Left lobe of liver (tissue), 2 donors: ENCODE measurements at places on chromosomes 16 and 17.

DNA sequence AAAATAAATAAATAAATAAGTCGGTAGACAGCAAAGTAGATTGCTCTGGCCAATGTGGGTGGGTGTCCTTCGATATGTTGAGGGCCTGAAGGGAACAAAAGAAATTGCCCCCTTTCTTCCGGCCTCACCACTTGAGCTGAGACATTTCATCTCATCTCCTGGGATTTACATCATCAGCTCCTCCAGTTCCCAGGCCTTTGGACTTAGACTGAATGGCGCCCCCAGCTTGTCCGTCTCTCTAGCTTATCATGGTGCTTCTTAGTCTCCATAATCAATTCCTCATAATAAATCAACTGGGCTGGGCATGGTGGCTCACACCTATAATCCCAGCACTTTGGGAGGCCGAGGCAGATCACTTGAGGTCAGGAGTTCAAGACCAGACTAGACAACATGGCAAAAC, 13.8 kb upstream of the HAP1 start:
- DNase-seq: no peak

DNA sequence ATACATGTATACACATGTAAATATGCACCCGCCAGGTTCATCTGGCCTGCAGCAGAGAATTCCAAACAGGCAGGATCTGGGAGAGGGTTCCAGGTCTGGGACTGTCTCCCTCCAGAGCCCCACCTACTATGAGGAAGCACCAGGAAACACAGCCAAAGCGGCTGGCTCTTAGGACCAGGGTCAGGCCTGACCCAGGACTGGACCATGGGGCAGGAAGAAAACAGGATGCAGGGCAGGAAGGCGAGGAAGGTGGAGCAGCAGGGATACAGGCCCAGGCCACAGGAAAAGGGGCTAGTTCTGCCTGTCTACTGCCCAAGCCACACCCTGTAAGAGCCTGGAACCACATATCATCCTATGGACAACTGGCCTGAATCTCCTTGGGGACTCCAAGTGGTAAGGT, 2.2 kb downstream of the HID1 start:
- no peak for DNase-seq

GRCh38 chr16:72502594-72503005, 330.6 kb upstream of the PMFBP1 start:
- no peak for DNase-seq

GRCh38 chr16:69820926-69821541, 58.9 kb downstream of the WWP2 start:
- no peak for DNase-seq

- no peak for DNase-seq
Observed at GRCh38 chr16:85978291-85978775, 79.4 kb downstream of the IRF8 start.

DNA sequence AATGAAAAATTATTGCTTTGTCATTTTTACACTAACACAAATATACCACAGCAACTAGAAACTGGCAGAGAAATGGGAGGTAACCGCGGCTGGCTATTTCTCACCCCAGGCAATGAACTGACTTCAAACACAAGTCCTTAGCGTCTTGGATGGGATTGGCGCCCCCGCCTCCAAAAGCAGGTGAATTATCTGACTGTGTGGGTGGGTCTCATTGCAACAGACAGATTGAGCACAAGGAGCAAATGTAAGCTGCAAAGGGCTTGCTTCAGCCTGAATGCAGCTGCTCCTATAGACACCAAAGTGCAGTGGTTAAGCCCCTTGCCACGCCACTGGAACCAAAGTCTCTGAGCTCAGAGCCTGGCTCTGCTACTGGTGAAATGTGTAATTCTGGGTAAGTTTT, 225.0 kb downstream of the XYLT1 start:
- DNase-seq: no peak

- DNase-seq: no peak
Observed at GRCh38 chr17:80126449-80126715, 20.5 kb downstream of the EIF4A3 start.

GRCh38 chr16:68475071-68475470, 26.8 kb upstream of the SMPD3 start:
- DNase-seq: no peak

DNA sequence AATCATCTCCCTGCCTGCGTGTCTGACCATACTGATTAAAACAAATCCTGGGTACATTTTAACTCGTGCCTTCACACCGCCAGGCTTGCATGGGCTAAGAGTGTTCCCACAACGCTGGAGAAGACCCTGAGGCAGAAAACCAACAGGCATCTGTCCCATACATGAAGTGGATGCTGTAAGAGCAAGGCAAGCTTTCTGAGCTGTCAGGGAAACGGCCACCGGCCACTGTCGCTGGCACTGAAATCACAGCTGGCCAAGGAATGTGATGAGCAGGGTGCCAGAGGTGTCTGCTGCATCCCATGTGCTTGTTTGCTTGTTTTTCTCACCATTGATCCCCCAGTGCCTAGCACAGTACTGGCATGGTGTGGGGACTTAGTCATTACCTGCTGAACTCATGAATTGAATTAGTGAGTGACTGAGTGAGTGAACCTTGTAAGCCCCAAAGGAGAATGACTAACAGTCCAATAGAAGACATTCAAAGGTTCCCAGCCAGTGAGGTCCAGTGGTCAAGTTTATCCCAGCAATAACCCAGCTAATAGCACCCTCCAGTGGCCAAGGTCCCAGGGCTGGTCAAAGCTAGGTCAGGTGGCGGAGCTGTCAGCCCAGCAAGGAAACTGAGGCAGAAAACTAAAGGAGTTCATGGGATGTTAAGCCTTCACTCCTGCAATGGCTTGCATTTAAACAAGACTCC, 92.7 kb upstream of the CDH5 start:
- DNase-seq: peak; percentile 28

DNA sequence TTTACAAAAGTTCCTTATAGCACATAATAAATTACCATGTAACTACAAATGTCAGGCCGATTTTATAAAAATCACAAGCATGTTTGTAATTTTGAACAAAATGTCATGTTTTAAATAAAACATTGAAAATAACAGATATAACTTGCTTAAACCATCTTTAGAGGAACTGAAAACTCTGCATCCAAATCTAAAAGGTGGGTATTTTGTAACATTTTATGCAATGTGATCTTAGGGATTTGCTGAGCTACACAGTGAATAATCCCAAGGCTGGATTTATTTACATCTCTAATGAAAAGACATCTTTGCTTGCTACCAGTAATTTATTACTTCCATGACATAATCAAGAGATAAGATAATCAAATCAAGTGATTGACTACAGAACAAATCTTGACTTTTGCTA, 47.5 kb downstream of the N4BP1 start:
- no peak for DNase-seq

DNA sequence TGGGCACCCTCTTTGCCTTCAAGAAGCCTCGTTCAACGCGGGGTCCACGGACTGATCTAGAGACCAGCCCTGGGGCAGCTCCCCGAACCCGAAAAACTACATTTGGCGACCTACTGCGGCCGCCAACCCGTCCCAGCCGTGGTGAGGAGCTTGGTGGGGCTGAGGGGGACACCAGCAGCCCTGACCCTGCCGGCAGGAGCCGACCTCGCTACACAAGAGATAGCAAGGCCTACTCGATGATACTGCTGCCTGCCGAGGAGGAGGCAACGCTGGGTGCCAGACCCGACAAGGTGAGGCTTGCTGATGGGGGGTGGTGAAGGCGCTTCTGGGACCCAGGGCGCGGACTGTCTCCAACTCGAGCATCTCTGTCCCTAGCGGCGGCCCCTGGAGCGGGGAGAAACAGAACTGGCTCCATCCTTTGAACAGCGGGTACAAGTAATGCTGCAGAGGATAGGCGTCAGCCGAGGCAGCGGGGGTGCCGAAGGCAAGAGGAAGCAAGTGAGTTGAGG, 5.6 kb downstream of the ACD start:
- no peak for DNase-seq

DNA sequence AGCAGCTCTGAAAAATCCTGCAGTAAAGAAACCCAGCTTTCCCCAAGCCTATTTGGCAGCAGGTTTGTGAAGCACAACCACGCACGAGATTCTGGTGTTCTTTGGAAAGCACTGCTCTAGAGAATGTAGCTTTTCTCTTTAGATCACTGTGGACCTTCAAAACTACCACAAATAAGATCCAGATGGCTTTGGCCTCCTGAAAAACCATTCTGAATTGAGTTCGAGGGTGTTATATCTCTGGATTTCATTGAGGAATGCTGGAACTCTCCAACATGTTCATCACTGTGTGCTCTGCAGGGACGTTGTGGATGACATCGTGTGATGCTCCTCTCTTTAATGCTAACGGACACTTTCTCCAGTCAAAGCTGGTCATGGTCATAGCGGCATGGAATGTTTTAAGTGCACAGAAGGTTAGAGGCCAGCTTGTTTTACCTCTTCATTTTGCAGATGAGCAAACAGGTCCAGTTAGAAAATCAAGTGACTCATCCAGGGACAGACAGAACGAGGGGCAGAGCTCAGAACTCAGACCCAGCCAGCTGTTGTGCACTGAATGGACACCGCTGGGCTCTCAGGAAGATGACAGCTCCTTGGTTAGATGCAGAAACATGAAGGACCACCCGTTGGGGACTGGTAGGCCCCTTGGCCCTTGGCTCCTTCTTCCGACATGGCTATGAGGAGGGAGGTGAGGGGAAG, 37.2 kb downstream of the CCDC42 start:
- no peak for DNase-seq

DNA sequence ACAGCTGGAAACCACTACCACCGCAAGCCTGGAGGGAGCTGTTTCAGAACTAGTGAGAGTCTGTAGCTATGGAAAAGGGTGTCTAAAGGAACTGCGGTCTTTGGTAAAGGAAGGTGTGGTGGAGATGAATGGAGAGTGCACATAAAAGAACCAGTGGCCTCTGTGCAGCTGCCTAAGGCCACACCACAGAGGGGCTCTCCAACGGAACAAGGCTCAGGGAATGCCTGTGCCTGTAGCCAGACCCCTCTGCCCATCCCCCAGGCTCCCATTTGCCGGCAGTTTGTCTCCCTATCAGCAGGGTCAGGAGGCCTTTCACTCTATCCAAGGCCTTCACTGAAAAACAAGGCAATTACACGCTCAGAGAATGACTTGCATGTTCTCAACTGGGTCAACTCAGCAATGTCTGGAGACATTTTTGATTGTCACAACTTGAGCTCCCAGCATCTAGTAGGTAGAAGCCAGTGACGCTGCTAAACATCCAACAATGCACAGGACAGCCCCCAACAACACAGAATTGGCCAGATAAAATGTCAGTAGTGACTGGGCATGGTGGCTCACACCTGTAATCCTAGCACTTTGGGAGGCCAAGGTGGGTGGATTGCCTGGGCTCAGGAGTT, 3.3 kb upstream of the FDXR start:
- DNase-seq: no peak

DNA sequence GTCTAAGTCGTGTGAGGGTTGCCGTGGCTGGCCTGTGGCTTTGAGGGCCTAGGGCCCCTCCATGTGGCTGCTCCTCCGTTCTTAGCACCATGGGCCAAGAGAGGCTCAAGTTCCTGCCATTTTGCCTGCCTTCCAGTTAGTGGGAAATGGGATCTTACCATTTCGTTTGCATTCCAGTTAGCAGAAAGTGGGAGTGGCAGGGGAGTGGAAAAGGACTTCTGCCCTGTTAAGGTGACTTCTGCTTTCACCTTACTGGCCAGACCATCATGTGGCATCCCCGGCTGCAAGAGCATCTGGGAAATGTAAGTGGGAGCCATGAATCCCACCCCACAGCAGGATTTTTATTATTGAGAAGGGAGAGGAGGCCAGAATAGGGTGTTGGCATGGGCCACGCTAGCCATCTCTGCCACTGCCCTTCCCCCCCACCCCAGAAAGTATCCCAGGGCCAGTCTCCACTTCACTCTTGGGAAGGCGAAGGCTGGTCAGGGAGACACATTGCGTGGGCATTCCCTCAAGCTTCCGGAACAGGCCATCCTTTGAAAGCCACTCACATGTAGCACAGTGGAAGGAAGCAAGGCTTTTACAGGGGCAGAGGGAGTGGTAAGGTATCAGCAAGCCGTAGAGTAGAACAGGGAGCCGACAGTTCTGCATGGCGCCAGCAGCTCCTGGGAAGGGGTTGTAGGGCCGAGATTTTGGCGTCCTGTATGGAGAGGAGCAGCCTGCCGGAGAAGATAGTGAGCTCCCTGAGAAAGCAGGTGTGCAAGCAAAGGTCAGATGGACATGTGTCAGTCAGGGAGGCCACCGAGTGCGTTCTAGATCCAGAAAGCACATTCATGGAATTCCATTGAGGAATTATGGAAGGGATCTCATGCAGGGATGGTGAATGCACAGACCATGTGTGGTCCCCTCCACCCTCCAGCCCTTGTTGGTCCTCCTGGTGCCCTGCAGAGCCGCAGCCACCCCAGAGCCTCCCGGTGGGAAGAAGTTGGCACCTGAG, 33.4 kb downstream of the CMIP start:
- DNase-seq: no peak

GRCh38 chr16:4200000-4200780, 41.7 kb downstream of the SRL start:
- DNase-seq: peak; percentile 74

- no peak for DNase-seq
Observed at GRCh38 chr17:49916854-49917515, 52.0 kb upstream of the DLX4 start.

GRCh38 chr17:57562184-57562698, 182.9 kb downstream of the CCDC182 start:
- DNase-seq: no peak

DNA sequence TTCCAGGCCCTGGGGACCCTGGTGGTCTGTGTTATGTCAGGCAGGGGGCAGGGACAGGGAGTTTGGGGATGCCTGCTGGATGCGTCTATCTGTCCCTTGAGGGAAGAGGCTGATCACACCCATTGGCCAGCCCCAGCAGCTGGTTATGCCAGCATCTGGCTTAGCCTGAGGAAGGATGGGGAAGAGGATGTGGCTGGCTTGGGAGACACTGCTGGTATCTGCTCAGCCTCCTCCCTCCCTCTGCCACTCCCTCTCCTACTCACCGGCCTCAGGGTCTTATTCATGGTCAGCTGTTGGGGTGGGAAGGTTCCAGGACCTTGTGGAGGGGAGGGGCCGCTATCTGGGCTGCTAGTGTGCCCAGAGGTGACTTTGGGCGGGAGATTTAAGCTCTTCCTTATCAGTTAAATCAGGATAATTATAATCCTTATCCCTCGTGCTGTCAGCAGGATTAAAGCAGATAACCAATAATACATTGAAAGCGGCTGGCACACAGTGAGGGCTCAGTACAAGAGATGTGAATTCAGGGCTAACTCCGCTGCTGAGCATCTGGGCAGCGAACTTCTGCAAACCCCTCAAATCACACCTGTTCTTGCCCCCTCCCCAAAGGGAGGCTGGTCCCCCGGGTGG, 36.0 kb upstream of the MLKL start:
- DNase-seq: no peak

- no peak for DNase-seq
Observed at GRCh38 chr16:24571096-24571495, 31.7 kb downstream of the RBBP6 start.

GRCh38 chr16:9399573-9399972, 308.1 kb downstream of the HAPSTR1 start:
- DNase-seq: no peak

- no peak for DNase-seq
Observed at GRCh38 chr17:10769840-10770239, 34.1 kb downstream of the TMEM238L start.

DNA sequence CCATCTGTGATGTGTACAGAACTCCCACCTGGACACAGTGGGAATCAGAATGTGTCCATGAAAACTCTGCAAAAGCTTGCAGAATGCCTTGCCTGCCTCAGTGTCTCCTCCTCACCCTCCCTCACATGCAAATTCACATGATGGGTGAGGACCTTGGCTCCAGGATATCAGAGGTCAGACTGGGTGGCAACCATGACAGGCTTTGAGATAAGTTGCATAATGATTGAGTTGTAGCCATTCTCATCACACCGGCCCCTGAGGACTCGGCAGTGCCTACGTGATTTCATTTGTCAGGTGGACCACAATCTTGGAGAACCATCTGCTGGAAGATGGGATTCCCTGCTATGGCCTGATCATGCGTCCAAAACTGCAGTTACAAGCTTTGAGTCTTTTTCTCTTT, 3.9 kb upstream of the ADCY9 start:
- DNase-seq: no peak
